ENCODE measurements at places on chromosomes 4 and X.

GRCh38 chr4:136392576-136392975 is 1139.7 kb downstream of the PCDH18 start:
- no peak for DNase-seq

- peak; percentile 62 for DNase-seq
Measured at GRCh38 chr4:78720994-78721677, 55.0 kb upstream of the BMP2K start.

- no peak for DNase-seq
Measured at GRCh38 chr4:38101563-38101962, 141.4 kb downstream of the PTTG2 start.

DNA sequence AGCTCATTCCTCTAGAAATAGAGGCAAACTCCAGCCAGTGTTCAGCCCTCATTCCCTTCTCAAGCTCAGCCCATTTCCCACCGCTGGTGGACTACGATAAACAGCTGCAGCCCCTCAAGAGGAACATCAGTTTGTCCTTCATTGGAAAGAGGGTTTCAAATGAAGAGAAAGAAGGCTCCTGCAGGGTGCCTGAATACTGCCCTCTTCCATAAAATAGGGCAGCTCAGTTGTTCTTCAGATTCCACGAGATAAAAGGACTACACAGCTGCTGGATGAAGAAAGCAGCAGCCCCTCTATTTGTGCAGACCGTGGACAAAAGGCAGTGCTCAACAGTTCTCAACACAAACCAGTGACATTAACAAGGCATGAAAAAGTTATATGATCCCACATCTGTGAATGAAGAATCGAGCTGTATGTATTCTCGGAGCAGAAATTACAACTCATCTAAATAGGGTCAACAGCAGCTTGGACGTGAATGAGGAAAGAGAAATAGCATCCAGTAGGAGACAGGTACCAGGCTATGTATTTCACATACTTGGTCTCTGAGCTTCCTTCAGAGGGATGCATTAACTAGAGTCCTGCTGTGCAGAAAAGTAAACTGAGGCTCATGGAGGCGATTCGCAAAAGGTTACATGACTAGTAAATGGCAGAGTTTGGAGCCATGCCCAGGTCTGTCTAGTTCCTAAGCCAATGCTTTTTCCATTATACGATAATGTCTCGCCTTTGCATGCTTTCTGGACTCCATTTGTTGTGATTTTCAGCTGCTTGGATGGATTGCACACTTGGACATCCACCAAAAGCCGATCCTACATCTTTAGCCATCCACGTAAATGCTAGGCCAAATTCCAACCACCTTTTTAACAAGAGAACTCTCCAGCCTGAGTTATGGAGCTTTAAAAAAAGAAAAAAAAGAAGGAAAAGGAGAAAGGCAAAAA is 301.2 kb upstream of the PPARGC1A start:
- DNase-seq, result no peak

DNA sequence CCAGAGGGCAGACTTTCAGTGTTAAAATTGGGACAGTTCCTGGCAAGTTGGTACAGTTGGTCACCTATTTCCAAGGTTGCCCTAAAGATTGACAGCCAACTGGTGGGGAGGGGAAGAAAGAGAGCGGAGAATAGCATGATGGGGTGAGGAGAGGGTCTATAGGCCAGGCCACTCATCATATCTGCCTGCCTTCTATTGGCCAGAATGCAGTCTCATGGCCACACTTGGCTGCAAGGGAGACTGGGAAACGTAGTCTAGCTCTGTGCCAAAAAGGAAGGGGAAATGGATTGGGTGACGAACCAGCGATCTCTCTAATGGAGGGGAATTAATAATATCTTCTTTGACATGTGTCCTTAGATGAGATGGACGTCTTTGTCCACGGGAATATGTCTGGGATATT is 197.4 kb upstream of the ATP6AP2 start:
- no peak for DNase-seq

GRCh38 chr4:153834901-153835300 is 46.0 kb upstream of the SFRP2 start:
- DNase-seq, result no peak

DNA sequence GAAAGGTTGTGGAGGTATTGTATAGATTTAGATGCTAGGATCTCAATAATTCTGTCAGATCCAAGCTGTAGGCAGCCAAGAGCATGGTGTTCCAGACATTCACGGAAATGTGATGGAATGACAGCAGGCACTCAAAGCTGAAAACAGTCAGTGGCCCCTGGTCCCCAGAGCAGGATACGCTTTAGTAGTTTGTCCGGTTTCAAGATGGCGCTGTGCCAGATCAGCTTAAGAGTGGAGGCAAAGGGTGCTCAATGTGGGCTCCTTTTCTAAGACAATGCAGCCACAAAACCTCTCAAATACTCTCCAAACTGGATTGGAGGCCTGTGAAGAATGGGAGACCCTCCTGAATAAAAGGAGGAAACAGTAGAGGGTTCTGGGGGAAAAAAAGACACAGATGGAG is 291.2 kb upstream of the HS3ST1 start:
- no peak for DNase-seq

DNA sequence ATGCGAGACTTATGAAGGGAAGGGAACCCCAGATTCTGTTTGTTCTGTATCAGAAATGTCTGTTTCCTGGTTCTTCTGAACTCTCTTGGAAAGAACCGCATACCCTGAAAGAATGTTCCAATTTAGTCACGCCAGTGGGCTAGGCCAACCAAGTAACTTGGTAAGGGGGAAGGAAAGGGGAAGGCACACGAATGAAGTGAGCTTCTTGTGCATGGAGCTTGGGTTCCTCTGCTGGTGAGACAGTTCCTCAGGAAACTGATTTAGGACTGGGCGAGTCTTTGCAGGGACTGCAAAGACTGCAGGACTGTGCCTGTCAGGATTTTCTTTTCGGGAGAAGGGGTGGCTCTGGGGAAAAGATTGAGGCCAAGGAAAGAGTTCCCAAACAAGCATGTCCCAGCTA is 35.6 kb downstream of the FRMPD3 start:
- DNase-seq, result no peak

- no peak for DNase-seq
Measured at GRCh38 chrX:15988661-15989603, 134.3 kb upstream of the AP1S2 start.

- no peak for DNase-seq
Measured at GRCh38 chrX:79557212-79557611, 190.1 kb upstream of the ITM2A start.

DNA sequence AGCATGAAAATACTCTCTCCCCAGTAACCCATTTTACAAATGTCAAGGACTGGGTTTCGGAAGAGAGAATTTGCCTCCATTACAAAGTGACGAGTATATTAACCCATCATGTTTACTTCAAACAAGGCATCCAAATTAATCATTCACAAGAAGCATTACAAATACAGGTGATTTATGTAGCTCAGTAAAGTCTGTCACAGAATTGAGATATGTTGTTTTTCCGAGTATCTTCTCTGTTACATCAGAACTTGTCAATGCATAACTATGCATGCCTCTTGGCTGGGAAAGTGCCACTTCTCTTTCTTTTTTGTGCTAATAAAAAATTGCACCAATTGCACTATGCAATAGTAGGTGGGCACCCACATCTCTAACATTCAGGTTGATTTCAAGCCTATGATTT is 158.2 kb downstream of the AREG start:
- no peak for DNase-seq

DNA sequence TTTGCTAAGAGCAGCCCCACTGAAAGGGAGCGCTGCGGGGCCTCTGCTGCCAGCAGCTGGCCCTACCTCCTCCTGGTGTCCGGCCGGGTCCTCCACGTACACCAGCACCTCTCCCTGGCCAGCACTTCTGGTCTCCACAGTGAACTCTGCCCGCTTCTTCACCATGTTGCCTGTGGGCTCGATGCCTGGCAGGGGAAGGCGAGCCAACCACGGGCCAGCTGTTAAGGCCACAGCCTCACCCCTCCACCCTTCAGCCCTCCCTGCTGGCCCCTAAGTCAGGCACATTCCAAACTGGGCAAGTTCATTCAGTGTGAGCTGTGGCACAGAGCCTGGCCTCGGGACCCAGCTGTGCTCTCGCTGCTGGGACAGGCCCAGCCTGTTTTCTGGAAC is 7.8 kb downstream of the FLNA start:
- no peak for DNase-seq

- DNase-seq, result no peak
Measured at GRCh38 chr4:5204781-5205180, 153.5 kb downstream of the STK32B start.

DNA sequence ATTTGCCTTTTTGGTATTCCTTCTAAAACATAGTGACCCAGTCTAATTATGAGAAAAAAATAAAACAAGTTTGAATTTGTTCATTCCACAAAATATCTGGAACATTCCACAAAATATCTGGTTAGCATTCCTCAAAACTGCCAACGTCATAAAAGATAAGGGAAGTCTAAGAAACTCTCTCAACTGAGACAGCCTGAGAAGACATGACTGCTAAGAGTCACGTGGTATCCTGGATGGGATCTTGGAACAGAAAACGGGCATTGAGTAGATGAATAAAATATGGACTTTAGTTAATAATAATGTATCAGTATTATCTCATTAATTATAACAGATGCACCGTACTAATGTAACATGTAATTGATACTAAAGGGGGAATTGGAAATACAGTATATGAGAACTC is 280.9 kb downstream of the ARAP2 start:
- DNase-seq, result no peak

DNA sequence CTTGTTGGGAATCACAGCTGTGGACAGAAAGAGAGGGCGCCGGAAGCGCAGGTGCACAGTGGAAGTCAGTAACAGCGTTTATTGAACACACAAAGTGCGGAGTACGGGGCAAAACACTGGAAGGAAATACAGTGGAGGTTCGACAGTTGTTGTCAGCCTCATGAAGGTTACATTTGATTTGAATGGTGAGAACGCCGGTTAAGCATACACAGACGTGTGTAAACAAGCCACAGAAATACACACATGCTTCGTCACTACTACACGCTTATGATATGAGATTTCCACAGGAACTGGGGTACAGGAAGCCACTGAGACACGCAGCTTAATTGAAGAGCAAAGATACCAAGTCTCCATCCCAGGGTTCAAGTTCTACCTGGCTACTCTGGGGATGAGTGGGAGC is 12.0 kb downstream of the CCKAR start:
- no peak for DNase-seq

- no peak for DNase-seq
Measured at GRCh38 chr4:183455431-183456195, 11.2 kb downstream of the CDKN2AIP start.

- DNase-seq, result no peak
Measured at GRCh38 chrX:66039944-66040343, at the start of gene VSIG4. Gene VSIG4 (minus strand): TSS chrX:66040080. CDS start chrX:66039998, 82 bp downstream.

DNA sequence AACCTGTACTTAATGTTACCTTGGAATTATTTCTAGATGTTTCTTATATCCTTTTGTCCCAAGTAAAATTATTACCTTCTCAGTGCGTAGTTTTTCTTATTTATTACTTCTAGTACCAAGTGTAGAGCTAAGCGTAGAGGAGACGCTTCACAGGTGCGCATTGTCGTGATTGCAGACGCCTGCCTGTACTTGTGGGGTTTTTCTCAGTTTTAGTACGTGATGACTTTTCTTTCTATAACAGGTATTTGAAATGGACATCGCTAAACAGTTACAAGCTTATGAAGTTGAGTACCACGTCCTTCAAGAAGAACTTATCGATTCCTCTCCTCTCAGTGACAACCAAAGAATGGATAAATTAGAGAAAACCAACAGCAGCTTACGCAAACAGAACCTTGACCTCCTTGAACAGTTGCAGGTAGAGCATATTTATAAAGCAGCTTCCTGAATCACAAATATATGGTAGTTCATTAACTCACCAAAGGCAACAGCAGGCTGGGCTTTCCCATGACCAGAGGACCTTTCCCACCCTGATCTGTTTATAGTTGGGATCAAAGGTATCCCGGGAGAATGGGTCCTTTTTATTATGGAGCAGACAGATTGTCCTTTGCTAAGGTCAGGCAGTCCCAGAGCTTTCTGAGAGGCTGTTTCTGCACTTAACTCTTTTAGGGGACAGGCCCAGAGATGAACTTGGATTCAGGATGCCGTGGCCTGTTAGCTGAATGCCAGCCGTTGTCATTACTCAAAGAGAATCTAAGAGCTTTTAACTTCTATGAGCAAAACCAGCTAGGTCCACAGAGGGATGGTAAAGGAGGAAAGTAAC is 172.9 kb downstream of the PTTG2 start:
- no peak for DNase-seq

DNA sequence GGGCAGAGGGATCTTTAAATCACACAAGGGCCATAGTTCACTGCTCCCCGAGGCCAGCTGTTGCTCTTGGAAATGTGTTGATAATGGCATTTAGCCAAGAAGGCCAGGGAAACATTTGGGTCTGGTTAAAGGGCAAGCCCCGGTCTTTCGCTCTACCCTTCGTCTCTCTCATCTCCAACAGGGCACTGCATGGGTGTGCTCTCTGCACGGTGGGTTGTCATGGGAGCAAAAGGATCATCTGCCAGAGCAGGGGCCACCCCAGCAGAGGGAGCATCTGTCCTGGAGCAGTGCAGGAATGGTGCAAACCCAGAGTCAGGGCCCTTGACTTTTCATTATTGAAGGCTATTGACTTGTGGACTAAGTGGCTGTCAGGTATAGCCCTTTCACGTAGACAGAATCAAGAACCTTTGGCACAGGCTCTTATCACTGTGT is 22.7 kb upstream of the PGRMC2 start:
- no peak for DNase-seq

DNA sequence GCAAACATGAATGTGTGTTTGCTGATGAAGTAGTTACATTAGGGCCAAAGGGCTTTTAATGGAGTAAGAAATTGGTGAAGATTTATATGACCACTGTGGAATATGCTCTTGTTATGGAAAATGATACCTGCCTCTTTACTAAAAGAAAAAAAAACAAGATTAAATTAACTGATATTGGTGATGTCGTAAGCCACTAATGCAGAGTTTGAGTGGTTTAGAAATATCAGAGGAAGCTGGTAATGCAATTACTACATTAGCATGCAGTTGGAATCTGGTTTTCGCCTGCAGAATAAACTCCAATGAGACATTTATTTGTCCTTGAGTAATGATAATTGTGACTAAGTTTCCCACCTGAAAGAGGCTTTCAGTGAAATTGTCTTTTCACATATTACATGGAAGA is 597.9 kb downstream of the GALNTL6 start:
- no peak for DNase-seq

- DNase-seq, result no peak
Measured at GRCh38 chrX:46737041-46737440, 21.9 kb downstream of the SLC9A7 start.

GRCh38 chr4:47471591-47471990 is 8.1 kb upstream of the COMMD8 start:
- DNase-seq, result no peak

GRCh38 chr4:92172203-92172602 is 131.6 kb upstream of the GRID2 start:
- no peak for DNase-seq

DNA sequence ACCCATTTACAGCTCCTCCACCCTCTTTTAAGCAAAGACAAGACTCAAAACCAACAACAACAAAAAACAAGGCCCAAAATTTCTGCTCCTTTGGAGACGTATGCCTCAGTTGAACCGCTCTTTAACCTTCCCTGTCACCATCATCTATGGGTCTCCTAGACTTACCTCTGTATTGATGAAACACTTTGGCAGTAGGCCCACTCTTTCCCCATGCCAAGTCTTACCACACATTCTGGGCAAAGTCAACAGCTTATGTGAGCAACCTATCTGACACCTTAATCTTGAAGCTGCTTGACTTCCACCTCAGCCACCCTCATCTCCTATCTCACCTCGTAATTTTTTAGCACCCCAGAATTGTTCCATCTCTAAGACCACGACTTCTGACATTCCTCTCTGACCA is 99.7 kb upstream of the CXorf66 start:
- DNase-seq, result no peak
